Activated CD4-positive, alpha-beta T cell treated with anti-CD3 and anti-CD28 coated beads for 1 hour (primary cell): ENCODE measurements at places on chromosomes 12 and 14.

DNA sequence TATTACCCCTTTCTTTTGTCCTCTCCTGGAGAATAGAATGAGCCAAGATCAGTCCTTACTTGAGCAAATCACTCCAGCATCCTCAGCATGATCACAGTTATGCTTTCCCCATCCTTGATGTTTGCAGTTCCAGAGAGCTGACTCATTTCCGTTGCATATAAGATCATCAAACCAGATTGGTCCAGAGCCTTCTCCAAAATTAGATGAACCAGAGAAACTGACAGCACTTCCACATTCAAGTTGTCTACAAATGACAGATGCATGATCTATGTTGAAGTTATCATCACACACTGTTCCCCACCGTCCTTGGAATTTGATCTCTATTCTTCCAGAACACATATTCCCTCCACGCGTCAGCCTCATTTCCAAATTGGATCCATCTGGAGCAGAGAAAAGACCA lies 4.8 kb downstream of the CD163 start:
- no peak for DNase-seq

DNA sequence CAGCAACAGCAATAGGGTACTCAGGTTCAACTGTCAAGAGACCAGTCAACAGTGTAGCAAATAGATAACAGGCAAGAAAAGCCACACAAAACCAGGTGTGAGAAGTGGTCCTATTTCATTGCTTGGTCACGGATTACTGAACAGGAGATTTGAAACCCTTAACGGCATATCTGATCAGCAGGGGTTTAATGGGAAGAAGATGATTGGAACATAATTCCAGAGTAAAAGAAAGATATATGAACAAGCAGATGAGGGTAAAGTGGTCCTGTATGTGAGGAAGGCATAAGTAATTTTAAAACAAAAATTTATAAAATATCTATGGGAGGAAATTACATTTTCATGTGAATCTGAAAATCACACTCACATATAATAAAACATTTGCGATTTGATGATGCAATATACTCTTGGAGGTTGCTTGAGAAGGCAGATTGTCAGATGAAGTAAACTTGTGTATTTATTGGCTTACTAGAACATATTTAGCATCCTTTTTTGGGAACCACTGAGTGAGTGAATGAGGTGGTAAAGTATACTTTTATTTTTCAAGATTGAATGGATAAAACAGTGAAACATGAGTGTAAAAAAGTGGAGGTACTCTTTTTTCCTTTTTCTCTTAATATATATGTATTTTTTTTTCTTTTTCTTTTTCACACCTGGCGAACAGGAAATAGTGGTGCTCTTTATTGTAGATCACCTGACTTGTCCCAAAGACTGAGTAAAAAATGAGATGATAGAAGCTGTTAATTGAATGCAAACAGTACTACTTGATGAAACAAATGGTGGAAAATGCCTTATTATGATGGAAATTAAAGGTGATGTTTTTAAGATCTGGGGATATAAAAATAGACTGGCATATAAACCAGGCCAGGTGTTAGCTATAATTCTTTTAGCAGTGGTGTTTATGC lies 21.6 kb upstream of the SDR39U1 start:
- DNase-seq: no peak

DNA sequence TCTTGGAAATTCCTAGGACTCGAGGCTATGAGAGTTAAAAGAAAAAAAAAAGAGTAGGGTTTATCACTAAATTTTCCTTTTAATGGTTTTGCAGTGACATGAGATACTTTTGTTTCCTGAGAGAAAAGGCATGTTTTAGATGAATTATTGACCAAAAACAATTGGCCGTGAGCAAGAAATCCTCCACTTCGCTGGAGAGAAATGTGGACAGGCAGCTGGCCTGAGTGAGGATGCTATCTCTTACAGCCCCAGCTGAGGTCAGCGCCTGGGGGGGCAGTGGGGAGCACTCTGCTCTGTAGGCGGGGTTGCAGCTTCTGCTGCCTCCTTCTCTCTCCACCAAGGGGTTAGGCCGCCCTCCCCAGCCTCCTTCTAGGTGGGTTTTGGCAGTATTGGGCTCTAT lies 54.7 kb downstream of the PRIMA1 start:
- DNase-seq: no peak

DNA sequence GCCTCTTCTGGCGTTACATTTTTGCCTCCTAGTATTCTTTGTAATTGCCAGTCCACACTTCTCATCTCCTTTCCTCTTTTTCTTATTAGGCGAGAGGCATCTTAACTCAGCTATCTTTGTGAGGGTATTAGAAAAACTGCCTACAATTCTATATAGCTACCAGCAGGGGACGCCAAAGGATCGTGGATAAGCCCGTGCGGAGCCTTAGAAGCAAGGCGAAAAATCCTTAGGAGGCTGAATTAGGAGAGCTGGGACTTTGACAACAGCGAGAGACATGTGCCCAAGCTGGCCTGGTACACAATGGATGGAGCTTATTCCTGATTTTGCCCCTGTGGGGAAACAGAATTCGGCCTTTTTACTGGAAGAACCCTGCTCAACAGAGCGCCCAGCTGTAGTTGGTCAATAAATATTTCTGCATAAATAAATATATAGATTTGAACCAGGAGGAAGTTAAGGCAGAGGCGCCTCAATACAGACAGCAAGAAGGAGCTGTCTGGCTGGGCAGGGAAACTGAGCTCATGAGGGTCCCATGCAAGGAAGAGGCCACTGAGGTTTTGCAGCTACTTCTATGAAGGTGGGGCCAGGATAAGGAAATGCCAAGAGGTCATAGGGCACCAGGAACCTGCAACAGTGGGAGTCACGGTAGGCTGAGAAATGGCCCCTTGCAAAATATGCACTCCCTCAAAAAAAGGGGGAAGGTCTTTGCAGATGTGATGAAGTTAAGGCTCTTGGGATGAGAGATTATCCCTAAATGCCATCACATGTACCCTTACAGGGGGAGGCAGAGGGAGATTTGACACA lies 14.6 kb upstream of the RBM19 start:
- DNase-seq: no peak

DNA sequence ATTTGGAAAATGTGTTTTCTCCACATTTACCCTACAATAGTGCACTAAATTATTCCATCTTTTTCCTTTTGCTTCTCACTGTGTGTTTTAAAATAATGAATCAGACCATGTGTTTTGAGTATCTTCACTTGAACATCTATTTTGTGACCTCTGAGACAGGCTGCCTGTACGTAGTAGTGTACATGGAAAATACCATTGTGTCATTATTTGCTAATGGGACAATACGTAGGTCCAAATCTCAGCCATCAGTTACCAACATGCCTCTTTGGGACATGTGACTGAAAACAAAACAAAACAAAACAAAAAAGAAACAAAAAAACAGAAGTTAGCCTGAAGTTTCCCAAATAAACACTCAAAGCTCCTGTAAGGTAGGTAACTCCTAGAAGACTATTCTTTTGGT lies 7.1 kb upstream of the MYF6 start:
- DNase-seq: no peak

DNA sequence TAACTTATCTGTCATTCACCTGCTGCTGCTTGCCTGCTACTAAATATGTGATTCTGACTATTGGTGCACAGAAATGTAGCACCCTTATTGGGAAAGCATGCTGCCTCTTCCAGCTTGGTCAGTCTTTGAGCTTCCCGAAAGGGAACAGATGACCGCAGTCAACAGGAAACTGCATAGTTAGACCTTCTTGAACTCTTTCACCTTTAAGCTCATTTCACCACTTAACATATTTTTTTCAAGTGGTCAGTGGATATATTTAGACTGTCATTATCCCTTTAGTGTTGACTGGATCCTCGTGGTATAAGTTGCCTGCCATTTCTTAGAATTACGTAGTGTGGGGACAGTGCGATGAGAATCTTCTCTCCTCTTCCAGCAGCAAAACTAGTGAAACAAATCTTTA lies 224.9 kb downstream of the FBXL14 start:
- DNase-seq: no peak

GRCh38 chr12:116441292-116441691 lies 117.9 kb upstream of the MAP1LC3B2 start:
- DNase-seq: no peak

DNA sequence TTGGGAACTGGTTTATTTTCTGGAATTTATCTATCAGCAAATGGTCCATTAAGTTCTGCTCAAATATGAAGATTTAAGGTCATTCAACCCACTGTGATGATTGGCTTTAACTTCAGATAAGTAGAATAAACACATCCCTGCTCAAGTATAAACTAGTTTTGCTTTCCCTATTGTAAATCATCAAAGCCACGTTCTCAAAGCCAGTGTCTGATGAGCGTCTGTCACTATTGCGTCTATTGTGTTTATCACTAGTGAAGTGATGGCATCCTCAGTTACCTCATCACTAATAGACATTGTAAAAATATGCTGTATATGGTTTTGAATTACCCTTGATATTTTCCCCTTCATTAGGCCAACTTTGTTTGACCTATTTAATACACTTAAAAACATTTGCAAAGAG lies 351.3 kb downstream of the BCAT1 start:
- DNase-seq: no peak

- DNase-seq: no peak
These were observed 173.4 kb downstream of the TSPAN9 start for GRCh38 chr12:3250576-3250975.

GRCh38 chr14:55418411-55418810 lies 6.8 kb upstream of the ATG14 start:
- no peak for DNase-seq

DNA sequence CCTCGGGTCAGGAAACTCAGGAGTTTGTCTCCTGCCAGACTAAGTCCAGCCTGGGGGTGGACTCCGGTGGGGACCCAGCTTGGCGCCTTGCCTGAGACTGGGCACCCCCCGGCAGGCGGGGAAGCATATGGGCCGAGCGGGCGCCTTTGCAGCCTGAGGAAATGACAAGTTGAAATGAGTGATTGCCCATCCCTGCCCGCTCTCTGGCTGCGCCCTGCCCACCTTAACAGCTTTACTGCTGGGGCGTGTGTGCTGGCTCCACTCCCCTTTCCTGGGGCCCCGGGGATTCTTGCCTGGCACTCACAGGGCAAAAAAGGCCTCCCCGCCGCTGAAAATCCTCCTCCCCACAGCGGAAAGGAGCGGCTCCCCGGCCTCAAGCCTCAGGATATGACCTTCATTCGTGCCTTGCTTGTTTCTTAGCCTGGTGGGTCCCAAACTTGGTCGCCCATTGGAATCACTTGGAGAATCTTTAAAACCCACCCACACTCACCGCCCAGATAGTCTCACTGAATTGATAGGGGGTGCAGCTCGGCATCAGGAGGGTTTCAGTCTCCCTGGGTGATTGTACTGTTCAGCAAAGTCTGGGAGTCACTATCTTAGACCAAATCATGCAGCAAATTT lies 1.5 kb downstream of the RFLNA start:
- DNase-seq: no peak

DNA sequence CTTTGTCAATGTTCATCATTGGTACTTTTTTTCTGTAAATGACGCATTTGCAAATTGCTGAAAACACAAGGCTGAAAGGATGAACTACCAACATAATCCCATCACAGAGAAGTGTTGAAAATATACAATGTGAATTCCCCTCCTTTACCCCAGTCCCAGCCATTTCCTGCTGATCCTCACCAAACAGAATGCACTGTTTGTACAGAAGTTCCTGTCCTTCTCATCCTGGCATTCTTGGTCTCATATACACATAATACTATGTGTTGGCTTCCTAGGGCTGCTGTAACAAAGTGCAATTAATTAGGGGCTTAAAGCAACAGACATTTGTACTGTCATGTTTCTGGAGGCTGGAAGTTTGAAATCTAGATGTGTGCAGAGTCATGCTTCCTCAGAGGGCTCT lies 836.2 kb upstream of the MGAT4C start:
- DNase-seq: no peak

DNA sequence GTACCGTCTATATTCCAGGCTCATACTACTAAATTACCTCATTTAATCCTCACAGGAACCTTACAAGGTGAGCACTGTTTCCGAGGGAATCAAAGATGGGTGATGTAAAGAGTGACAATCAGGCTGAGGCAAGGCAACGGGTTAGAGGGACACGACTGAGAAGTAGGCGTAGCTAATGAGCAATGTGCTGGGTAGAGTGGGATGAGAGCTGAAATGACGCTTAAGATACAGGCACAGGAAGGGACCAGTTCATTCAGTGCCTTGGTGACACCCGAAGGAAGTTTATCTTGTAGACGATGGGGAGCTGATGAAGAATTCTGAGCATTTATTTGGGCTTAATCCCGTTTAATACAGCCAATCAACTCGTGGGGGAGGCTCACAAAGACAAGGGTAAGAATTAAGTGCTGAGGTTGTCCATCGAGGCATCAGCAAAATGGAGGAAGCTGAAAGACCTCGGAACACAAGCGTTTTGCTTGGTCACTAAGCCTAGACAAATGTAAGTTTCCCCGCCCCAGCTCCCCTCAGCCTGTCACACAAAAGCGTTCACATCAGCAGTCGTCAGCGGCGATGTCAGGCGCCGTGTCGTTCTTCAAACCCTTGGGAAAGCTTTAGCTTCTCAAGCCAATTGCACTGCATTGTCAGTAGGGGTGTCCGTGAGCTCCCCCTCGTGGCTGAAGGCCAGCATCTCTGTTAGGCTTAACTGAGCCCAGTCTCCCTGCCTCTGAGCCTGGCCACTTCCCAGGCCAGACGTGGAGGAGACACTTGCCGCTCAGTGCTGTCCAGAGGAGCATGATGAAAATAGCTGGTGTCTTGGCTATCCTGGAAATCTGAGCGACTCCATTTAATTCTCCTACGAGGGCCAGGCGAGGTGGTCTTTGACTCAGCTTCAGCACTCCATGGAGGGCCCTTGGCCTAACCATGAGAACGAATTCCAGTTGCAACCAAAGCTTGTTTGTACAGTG lies 288.5 kb upstream of the G2E3 start:
- peak; percentile 23 for DNase-seq

- no peak for DNase-seq
These were observed 69.3 kb downstream of the ZFC3H1 start for GRCh38 chr12:71594214-71594948.

DNA sequence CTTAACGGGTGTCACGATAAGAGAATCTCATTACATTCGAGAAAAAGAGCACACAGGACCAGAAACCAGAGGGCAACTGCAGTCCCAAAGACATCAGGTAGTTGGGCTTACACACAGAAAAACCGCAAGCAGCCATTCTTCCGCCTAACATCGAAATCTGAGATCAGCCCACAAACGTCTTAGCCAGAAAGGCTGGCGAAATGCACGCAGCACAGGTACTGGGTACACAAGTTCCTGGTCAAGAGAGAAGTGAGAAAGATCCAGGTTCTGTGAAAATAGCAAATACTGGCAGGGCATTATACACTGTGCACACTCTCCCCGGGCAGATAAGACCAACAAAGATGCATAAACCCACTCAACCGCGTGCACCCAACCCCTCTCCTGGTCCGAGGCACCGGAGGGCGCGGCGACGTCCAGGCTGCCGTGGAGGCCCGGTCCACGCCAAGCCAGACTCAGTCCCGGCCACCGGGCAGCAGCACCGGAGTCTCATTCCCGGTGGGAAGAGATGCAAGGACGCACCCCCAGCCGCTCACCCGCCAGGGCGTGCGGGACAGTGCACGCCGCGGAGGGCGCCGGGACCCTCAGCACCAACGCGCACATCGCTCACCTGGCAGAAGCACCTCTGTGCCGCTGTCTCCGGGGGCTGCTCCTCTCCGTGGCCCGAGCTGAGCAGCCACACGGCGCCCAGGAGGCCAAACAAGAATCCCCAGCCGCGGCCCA lies 437 bp downstream of the ERO1A start:
- DNase-seq: peak; percentile 34
